ENCODE measurements at places on chromosomes 1 and 21. TPM values are rescaled to one million over a fixed set of nuclear protein-coding genes. Genes with fewer than 3 reads are reported as not detected.

The SPATA1 gene
- 4.6 TPM for total RNA-seq

GRCh38 chr1:54796902-54797301, 4.2 kb downstream of the TTC22 start:
- H3K27me3 ChIP-seq: no peaks in the 10 kb centered on the region
- no peak overlapping the region for H3K4me3 ChIP-seq
- H3K27ac ChIP-seq: no peak overlapping the region
- no peak for DNase-seq

The VCAM1 gene
- total RNA-seq: not detected

GRCh38 chr1:22804406-22804805, 93.8 kb downstream of the EPHB2 start:
- H3K4me3 ChIP-seq: no peak overlapping the region
- peaks cover 7% of the 10 kb centered on the region for H3K27me3 ChIP-seq
- H3K36me3 ChIP-seq: no peaks in the 10 kb centered on the region
- H3K27ac ChIP-seq: no peak overlapping the region

DNA sequence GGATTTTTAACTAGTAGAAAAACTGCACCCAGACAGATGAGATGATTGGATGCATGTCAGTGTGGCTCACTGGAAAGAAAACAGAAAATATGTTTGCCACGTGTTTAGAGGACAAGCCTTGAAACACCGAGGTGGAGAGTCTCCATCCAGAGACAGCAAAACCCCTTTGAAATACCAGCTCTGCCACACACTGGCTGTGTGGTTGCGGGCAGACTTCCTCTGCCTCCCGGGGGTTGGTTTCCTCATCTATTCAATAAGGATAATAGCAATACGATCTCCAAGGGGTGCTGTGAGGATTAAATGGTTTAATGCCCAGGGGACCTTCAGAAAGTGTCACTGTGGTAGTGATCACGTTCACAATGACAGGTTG, 67.2 kb upstream of the PARP1 start:
- H3K36me3 ChIP-seq: no peaks in the 10 kb centered on the region
- H3K27ac ChIP-seq: no peak overlapping the region
- H3K4me1 ChIP-seq: no peaks in the 10 kb centered on the region
- H3K27me3 ChIP-seq: peaks cover 2% of the 10 kb centered on the region
- DNase-seq: no peak

DNA sequence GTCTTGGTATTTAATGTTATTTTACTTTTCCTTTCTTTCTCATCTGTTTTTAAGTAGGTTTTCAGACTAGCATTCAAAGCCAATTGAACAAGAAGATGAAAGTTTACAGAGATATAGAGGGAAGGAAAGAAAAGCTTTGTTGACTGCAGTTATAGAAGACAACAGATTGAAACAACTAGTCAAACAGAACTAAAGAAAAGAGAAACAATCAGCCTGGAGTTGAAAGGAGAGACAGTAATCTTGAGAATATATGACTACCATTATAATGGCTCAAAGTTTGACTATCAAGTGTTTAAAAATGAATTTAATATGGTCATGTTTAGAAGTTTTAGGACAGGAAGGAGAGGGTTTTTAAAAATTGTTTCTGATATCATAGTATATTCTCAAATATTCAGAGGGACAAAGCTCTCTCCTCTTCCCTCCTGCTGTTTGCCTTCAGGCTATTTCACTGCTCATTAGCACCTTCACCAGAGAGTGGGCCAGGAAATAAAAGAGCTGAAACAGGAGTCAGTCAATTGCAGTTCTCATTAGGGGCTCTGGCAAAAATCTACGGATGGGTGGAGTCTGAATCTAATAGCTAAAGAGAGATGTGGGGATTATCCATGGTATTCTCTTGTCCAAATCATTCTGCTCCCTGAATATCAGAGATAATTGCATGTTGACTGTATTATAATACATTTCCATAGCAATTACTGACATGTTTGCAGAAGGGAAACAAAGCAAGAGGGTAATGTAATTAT, 577.8 kb downstream of the BRINP3 start:
- DNase-seq: no peak
- no peak overlapping the region for H3K27ac ChIP-seq
- no peak overlapping the region for H3K4me3 ChIP-seq
- no peaks in the 10 kb centered on the region for H3K4me1 ChIP-seq
- no peaks in the 10 kb centered on the region for H3K27me3 ChIP-seq

DNA sequence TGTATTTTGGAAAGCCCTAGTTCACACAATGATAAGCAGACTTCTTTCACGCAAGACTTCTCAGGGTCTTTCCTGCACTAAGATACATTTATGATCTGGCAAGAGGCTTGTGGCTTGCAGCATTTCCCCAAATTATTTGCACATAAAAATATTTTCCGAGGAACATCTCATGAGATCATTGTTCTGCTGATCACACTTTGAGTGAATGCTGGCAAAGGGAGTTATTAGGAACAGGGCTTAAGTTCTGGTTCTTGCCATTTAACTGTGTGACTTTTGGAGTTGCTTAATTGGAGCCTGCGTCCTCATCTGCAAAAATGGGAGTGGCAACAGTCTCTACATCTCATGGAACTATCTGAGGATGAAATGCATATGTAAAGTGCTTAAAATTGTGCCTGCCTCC, 50.2 kb downstream of the GADD45A start:
- H3K27me3 ChIP-seq: no peaks in the 10 kb centered on the region
- H3K4me3 ChIP-seq: no peak overlapping the region

All from activated B cell treated with CpG ODN at 0.5 μM for 24 hours (primary cell).